ENCODE measurements at places on chromosomes 1 and 21.

DNA sequence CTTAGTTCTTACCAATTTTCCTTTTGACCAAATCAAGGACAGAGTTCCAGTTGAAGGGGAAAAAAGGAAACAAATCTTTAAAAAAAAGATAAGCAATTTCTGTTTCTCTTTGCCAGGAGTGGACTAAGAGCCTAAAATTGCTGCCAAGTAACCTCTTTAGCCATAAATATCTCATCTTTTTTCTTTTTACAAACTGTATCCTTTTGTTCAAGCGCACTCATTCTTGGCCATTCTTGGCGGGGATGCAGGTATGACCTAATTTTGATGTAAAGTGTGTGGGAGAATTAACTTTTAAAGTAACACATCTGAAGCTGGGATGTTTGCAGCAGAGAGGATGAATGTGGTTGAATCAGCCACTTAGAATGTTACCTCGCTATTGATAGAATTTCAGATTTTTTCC lies 13.4 kb upstream of the KIF1B start:
- no peak for DNase-seq

DNA sequence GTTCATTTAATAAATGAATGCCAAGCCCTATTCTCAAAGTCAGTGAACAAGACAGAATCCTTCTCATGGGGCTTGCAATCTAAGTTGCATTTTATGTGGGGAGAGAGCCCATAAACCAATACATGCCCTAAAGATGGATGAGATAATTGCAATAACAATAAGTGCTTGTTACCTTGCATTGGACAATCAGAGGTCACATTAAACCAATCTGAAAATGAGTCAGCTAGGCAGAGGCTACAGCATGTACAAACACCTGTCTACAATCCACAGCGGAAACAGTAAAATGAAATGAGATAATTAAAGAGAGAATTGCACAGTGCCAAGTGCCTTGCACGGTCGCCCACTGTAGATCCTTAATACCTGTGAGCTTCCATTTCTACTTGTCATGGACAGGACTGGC lies 7.4 kb upstream of the IGFN1 start:
- no peak for DNase-seq

DNA sequence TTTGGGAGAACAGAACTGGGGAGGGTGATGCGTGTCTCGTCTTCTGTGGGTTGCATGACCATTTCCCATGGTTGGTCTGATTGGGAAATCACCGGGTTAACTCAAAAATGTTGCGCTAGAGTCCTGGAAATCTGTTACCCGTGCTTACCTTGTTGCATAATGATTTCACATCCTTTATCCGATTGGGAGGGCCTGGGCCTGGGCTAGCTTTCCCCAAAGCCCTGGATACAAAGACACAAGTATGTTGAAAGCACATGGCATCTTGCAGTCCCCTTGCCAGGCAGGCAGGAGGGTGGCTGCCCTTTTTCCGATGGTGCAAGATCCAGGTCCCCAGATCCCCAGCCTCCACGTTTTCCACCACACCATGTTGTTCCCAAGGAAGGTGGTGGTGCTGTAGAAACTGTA lies 582 bp downstream of the TRPM2 start:
- no peak for DNase-seq

- DNase-seq = no peak
Observed at GRCh38 chr21:42650441-42651421, 2.7 kb upstream of the PDE9A start.

DNA sequence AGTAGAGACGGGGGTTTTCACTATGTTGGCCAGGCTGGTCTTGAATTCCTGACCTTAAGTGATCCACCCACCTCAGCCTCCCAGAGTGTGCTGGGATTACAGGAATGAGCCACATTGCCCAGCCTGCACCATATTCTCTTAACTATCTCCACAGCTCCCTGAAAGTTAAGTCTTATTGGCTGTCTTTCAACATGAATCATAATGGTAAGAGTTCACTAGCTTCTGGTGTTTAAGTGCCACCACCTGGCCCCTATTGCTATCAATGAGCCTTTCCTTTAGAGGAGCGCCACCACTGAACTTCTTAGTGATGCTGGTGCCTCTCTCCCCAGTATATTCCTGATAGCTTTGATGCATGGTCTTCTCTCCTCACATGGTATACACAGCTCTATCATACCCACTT lies 15.7 kb downstream of the ZFYVE9 start:
- DNase-seq = no peak

DNA sequence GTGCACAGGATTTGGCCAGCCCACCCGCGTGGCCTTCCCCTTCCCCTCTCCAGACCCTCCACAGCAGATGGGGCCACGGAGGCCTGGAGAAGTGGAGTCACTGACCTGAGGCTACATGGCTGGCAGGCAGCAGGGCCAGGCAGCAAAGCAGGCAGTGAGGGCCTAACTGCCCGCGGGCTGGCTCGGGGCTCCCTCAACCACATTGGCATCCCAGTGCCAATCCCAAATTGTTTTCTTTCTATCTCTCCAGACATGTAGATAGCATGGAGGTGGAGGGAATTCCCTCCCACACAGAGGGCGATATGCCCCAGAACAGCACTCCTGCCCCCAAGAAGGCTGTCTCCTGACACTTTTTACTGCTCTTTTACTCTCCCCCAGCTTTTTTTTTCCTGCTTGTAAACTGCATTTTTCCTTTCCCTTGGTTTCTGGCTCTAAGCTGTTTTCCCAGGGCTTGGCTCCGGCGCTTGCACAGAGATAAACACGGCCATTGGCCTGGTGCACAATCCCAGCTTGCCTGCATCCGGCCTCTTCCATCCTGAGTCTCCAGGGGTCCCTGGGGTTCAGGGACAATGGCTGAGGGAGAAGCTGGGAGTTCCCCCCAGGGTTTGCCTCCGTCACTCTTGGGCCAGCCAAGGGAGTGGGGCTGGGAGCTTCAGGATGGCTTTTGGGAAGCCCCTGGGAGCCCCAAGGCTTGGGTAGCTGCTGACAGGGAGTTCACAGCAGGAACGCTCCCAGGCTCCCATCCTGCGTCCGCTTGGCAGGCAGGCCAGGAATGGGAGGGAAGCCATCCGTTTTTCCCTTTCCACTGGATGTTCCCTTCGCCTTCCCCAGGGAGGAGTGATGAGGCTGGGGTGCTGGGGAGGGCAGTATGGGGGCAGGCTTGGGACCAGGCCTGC lies 7.0 kb downstream of the EPHX1 start:
- DNase-seq = no peak

DNA sequence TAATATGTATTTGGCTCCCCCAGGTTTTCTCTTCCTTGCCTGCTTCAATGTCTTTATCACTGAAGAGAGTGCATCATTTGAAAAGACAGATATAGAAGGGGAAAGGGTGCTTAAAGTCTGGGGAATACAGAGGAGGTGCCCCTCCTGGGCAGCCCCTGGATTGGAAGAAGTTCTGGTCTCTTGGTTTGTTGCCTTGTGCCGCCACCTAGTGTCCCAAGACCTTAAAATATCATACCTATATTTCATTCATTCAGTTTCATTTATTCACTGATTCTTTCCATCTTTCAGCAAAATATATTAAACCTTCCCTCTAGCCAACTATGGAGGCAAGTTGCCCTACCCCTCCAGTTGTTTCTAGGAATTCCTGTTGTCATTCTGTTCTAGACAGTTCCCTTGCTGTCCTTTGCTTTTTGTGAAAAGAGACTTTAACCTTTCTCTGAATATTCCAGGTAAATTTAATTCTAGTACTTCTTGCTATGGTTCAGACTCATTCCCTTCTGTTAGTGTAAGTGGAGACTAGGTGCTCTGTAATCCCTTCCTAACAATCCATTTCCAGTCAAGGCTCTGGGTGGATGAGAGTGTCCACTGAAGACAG lies 56.1 kb downstream of the MEF2D start:
- DNase-seq = no peak

GRCh38 chr1:94209425-94209824 lies 28.0 kb downstream of the ARHGAP29 start:
- DNase-seq = no peak

GRCh38 chr1:26743426-26744059 lies 44.2 kb upstream of the PIGV start:
- DNase-seq = no peak

- DNase-seq = peak; percentile 70
Observed at GRCh38 chr1:181424786-181425403, 58.4 kb upstream of the CACNA1E start.

GRCh38 chr1:156080241-156080862 lies 1.9 kb downstream of the MEX3A start:
- DNase-seq = no peak

GRCh38 chr1:170377896-170378634 lies 153.9 kb upstream of the GORAB start:
- DNase-seq = no peak

DNA sequence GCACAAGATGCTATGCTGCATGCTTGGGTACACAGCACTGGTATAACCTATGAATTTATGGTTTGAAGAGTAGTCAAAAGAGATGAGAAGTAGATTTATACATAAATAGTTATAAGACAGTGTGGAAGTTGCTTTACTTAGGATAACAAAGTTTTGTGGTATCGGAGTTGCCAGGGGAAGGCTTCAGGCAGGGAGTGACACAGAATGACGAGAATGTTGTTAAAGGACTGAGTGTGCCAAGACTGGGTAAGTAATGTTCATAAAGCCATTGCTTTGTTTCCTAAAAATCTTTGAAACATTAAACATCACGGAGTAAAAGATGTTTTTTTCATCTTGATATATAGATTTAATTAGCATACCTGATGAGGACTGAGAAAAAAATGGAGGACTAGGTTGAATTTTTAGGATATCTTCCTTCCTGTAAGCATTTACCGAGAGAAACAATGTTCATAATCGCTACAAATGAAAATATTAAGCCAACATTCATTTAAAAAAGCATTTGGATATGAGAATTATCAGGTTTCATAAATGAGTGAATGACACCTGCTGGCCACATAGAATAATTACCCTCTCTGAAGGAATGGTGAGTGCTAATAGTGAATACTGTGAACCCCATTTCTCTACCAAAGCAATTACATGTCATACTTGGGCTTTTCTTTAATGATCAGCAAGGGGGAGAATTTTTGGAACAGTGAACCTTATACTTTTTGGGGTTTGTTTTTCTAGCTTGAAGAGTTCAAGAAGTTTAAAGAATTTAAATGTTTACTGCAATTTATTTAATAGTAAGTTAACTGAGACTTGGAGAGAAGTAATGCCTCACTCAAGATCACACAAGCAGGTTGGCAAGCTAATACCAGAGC lies 28.4 kb downstream of the EXTL2 start:
- no peak for DNase-seq

- no peak for DNase-seq
Observed at GRCh38 chr1:193192586-193192985, 6.2 kb upstream of the B3GALT2 start.

- no peak for DNase-seq
Observed at GRCh38 chr1:151862604-151863003, 9.1 kb upstream of the THEM5 start.

- no peak for DNase-seq
Observed at GRCh38 chr1:101781201-101781831, 215.4 kb downstream of the OLFM3 start.

- no peak for DNase-seq
Observed at GRCh38 chr1:56712150-56712549, 67.0 kb downstream of the PRKAA2 start.

- peak; percentile 68 for DNase-seq
Observed at GRCh38 chr1:52552505-52553361, at the start of gene TUT4. Gene TUT4, minus strand, starts transcription at chr1:52553092. Its CDS starts 26,812 bp downstream, at chr1:52526280.

DNA sequence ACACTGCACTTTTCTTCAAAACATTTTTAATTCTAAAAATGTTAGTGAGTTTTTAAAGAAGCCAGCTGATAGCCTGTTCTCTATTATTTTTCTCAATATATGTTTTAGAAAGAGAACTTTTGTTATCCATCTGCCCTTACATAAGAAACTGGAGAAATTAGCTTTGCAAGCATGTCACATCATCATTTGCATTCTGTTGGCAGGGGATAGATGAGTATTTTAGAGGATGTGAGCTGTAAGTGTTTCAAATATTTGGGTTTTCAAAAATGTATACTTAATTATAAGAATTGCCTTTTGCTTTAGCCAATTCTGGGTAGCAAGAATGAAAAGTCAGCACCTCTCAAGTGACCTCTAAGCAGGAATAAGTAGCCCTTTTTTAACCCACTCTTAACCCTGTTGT lies 7.4 kb downstream of the NFIA start:
- no peak for DNase-seq

DNA sequence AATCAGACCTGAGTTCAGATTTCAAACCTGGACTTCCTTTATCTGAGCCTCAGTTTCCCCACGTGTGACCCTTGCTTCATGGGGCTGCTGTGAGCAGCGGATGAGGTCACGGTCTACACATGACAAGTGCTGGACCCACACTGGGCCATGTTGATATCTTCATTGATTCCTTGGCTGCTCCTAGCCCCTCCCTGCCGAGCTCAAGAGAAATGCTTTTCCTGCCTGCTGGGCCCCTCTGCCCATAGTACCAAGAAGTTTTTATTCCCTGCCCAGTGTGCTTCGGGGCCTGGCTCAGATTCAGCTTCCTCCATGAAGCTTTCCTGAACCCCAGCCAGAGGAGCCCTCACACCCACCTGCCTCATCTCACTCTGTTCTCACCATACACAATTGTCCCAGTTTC lies 181.6 kb downstream of the PTPRU start:
- no peak for DNase-seq

GRCh38 chr1:151774256-151774922 lies 11.1 kb upstream of the MRPL9 start:
- DNase-seq = no peak

GRCh38 chr1:208634346-208635140 lies 390.4 kb upstream of the PLXNA2 start:
- DNase-seq = no peak

DNA sequence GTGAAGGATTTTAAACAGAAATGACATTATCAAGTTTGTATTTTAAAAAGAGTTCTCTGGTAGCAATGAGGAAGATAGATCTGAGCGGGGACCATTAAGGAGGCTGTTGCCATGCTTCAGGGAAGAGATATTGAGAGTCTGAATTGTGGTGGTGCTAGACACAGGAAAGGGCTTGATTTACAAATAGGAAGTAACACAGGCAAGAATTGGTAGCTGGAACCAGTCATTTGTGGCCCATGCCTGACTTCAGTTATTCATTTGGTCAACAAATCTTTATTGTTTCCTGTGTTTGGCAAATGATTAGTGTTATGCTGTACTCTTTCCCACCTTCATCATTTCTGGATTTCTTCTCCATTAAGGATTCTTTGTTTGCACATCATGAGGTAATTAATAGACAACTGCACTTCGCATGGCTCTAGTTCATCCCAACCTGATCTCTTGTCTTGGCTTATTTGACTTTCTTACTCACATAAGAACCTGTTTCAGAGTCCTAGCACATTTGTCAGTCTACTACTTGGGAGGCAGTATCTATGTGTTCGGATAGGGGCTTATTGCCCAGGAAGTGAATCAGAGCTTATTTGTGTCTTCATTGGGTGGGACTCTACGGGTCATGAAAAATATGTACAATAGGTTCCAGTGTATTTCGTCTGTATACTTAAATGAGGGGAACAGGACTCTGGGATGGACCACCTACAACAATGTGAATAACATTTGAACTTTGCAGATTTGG lies 32.3 kb downstream of the EEIG2 start:
- DNase-seq = no peak

DNA sequence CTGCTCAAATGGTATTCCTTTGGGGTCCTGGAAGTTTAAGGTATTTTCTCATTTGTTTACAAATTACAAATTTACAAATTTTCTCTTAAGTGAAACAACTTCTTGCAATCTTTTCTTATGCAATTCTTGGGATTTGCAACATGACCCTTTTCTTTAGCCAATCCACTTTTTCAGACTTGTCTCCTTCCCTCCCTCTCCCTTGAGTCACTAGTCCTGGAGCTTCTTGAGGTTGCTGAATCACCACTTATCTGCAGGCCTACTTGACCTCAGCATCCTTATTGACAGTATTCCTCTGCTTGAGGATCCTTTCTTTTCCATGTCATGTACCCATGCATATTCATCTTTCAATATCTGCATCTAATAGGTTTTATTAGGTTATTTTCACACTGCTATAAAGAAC lies 302.8 kb upstream of the ADAMTS5 start:
- no peak for DNase-seq
